ENCODE measurements at places on chromosomes 1 and 21.

- DNase-seq = no peak
These were observed 4.7 kb upstream of the XKR8 start for GRCh38 chr1:27955076-27955475.

DNA sequence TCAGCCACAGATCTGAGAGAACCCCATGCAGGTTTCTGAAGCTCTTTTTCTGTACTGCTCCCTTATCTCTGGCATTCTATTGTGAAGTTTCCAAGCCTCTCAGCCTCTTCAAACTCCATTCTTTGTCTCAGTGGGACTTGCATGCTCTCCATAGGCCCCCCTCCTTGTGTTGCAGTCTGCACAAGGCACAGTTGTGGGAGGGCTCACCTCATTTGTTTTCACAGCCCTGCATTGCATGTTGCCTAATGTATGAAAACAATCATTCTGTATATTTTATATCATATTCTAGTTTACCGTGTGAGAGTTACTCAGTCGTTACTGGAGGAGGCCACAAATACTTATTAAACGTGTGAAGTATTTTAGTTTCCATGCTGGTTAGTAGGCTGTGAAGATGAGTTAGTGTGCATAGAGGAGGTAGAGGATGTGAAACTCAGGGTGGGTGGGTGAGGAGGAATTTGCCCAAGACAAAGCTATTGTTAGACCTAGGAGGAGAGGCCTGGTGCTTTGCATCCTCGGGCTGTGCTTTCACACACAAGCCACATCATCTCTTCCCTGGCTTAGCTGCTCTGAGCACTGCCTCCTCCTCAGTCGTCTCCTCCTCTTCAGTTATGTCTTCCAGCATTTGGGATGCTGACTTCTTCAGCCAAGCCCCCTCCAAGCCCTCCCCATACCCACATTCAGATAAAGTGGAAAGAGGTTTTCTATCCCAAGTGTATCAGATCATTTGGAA, 7.8 kb upstream of the CHI3L2 start:
- DNase-seq = peak; percentile 66

- DNase-seq = no peak
These were observed 501 bp upstream of the DNAJC6 start for GRCh38 chr1:65308781-65309303.

GRCh38 chr1:201282931-201283829, at the start of gene PKP1:
TSS of gene PKP1 (plus strand) at chr1:201283506. CDS start at chr1:201283703, 197 bp downstream.
- peak; percentile 39 for DNase-seq

Measured in activated naive CD4-positive, alpha-beta T cell treated with anti-CD3 and anti-CD28 coated beads, Interleukin-2, amount 10 ng/mL, durations not matched to agents 7 days and 5 days (primary cell).